Fibroblast of villous mesenchyme (primary cell): ENCODE measurements at places on chromosomes 4 and X. TPM values are rescaled to one million over a fixed set of nuclear protein-coding genes. Genes with fewer than 3 reads are reported as not detected.

GRCh38 chr4:28369499-28369898 lies 1508.9 kb downstream of the STIM2 start:
- no peak for DNase-seq

DNA sequence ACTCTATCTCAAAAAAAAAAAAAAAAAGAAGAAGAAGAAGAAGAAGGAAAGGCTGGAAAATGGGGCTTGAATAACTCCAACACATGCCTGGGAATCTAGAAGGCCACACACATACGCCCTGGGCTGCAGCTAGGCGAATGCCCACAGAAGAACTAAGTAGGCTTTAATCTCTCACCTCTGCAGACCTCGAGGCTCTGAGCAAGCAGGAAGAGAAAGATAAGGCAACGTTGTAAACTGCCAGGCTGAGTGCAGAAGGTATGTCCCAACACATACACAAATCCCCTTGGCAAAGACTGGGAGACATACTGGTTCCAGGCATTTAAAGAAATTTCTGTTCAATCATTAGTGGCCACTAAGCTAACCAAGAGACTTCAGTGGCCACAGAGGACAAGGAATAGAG lies 18.4 kb downstream of the SLC38A5 start:
- DNase-seq: no peak

DNA sequence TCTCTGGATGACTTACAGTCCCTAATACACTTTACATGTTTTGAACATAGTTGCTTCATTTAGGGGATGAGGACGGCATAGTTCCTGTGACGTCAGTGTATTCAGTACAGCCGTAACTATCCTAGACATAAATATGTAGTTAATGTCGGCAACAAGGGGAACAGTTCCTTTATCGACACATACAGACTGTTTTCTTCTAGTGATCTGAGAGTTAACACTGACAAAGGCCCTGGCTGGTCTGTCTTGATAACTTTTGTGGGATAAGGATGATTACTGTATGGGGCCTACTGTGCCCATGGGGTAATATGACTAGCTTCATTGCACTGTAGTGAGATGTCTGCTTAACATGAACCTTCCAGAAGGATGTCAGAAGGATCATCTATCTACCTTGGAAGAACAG lies 131.2 kb downstream of the ZNF518B start:
- no peak for DNase-seq

GRCh38 chr4:15598644-15599043 lies 56.5 kb downstream of the FBXL5 start:
- DNase-seq: peak; percentile 84

- DNase-seq: no peak
These were observed 50.7 kb upstream of the SPRY1 start for GRCh38 chr4:123345935-123346300.

DNA sequence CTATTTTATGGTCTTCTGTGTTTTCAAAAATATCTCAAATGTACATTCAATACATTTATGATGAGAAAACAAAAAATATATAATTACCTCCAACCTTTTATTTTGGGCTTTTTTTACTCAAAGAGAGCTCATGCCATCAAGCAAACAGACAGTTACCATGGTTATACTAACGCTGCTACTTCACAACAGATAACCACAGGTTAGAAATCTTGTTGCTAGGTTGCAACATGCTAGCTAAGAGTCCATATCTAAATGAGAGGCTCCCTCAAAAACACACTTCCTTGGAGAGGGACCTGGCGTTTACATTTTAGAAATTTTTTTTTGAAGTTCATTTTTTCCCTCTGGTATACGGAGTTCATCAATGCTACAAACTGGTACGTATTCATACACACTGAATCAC lies 44.3 kb downstream of the TBC1D9 start:
- DNase-seq: no peak

DNA sequence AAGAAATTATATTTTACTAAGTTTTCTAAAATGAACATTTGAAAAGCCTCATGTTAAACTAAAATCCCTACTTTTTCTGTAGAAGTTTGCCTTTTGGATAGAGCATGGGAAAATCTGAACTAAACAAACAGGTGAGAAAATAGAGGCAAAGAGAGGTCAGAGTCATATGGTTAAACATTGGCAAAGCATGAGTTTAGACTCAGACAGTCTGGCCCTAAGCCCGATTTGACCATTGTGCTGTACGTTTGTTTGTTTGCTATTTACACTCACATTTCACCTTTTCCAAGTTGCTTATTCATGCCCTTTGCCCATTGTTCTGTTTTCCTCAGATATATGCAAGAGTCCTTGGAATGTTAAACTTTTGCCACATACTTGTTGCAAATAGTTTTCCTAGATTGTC lies 85.4 kb downstream of the TIGD2 start:
- DNase-seq: no peak

- peak; percentile 73 for DNase-seq
These were observed 94.8 kb upstream of the DCLK2 start for GRCh38 chr4:149983401-149983800.

- DNase-seq: no peak
These were observed 120.8 kb downstream of the ADAMTS3 start for GRCh38 chr4:72448231-72448630.

GRCh38 chrX:68829582-68830418 lies 979 bp downstream of the EFNB1 start:
- DNase-seq: peak; percentile 53

- no peak for DNase-seq
These were observed 14.2 kb downstream of the CLNK start for GRCh38 chr4:10670321-10670720.

- no peak for DNase-seq
These were observed 110.7 kb downstream of the PSAPL1 start for GRCh38 chr4:7323872-7324650.

GRCh38 chr4:65943076-65943475 lies 272.8 kb upstream of the EPHA5 start:
- DNase-seq: peak; percentile 1

- no peak for DNase-seq
These were observed 414.9 kb upstream of the PITX2 start for GRCh38 chr4:111037591-111038360.

GRCh38 chr4:139631791-139632190 lies 33.8 kb upstream of the MGST2 start:
- no peak for DNase-seq

DNA sequence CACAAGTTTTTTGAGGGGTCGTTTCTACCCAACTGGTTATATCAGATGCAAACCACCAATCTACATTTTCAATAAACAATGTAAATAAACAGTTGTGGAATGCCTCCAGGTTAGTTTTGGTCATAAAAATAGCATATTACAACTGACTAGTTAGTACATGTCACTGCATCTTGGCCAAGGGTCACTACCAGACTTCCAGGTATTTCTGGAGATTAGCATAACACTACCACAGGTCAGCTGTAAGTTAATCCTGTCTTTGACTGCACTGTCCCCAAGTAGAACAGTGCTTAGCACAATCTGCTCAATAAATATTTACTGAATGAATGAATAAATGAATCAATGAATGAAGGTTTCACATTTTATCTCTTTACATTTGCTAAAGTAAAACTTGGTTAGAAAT lies 64.4 kb downstream of the TBC1D19 start:
- no peak for DNase-seq

GRCh38 chr4:75065909-75066308 lies 133.0 kb downstream of the PARM1 start:
- DNase-seq: no peak

DNA sequence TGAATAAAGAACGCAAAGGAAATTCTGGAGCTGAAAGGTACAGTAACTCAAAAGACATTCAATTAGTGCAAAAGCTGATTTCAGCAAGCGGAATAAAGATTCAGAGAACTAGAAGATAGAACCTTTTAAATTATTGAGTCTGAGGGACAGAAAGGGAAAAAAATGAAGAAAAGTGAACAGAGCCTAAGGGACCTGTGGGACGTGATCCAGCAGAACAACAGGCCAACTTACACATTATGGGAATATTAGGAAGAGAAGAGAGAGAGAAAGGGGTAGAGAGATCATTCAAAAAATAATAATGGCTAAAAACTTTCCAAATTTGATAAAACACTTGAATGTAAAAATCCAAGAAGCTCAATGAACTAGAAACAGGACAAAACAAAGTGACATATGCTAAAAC lies 17.5 kb upstream of the GPRASP2 start:
- DNase-seq: no peak

DNA sequence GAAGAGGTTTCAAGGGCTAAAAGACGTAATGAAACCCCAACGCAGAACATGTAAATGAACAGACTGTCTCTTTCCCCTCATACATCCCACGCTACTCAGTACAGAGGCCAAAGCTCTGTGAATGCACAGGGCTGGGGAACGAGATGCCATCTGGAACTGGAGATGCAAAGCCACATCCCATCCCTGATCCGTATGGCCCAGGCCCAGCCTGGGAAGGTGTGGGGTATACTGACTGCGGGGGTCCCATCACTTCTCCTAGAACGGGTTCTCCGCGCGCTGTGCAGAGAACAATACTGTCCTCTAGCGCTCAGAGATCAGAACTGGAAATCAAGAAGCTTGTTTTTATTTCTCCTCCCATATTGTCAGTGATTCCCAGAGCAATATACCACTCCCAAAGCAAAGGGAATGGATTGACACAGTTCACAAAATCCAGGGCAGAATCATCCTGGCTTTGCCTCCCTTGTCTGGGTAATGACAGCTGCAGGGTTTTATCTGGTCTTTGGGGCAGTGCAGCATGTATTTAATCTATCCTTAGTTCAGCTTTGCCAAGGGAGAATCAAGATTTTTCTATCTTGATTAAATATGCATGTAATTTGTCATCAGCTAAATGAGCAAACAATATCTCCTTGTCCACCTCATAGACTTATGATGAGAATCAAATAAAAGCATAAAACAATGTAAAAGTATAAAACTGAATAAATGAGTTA lies 47.3 kb upstream of the TLR3 start:
- peak; percentile 36 for DNase-seq

DNA sequence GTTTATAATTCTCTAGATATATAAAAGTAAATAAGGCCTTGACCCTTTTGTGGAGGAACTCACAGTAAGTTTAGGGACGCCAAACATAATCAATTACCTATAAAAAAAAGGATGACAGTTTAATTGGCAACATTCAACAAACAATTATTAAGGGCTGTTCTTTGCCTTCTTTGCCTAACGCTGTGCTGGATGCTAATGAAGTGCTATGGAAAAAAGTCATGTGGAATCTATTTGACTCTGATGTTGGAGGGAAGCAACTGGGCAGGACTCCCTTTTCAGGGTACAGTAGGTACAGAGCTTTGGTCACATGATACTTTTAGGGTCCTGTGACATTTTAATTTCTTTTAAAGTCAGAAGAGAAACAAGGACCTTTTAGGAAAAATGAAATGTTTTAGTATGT lies 91.1 kb downstream of the PCDH7 start:
- DNase-seq: no peak

DNA sequence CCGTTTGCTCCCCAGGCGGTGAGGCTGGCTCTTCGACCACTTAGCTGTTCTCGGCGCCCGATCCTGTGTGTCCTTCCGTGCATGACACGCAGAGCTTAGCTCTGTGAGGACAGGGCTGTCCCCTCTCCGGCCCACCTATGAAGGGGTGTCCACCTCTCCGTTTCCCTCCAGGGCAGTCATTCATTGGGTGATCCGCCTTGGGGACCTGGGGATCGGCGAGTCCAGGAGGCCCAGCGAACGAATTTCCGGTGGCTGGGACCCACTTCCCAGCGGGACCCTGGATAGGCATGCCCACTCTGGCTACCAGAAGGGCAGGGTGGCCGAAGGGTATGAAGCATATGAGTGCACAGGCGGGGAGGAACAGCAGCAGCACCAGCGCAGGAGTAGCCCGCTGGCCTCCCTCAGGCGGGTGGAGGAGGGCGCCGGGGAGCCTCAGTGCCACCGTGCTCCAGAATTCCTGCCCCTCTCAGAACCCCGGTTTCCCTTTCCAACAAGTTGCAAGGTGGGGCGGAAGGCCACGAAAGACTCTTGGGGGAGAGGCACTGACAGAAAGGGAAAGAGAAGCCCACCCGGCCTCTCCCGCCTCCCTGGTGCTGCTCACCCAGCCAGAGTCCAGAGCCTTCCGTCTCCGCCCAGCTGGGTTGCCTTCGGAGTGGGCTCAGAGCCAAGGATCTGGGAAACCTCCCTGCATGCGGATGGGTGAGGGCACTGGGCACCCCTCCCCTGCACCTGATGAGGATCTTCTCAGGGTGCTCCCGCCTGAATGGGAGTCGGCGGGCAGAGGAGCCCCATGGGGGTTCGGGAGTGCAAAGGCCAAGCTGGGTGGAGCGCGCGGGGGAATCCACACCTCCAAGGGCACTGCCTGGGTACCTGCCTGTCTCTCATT lies 8.6 kb downstream of the HMX1 start:
- no peak for DNase-seq

The BMP3 gene
- total RNA-seq: under 0.01 TPM in 1 of 2 replicates, not detected in the other

The KLHL4 gene
- 0.86 and 0.97 TPM in 2 replicates for total RNA-seq

The PLS3 gene
- total RNA-seq: 271 and 323 TPM in 2 replicates

The GABRB1 gene
- 0.32 TPM in 1 of 2 replicates, not detected in the other for total RNA-seq

The HERC5 gene
- 0.64 and 0.86 TPM in 2 replicates for total RNA-seq

The AMOT gene
- total RNA-seq: 6.1 and 15.1 TPM in 2 replicates

The APLN gene
- under 0.01 TPM in 2 replicates for total RNA-seq

The RIPPLY1 gene
- not detected in 2 replicates for total RNA-seq

The NXF3 gene
- not detected in 2 replicates for total RNA-seq

The GAGE12H gene
- total RNA-seq: not detected in 2 replicates

The HS6ST2 gene
- total RNA-seq: not detected in 2 replicates

The INPP4B gene
- 51.9 and 64.3 TPM in 2 replicates for total RNA-seq

The OGT gene
- 124 and 159 TPM in 2 replicates for total RNA-seq

The GLOD5 gene
- not detected in 2 replicates for total RNA-seq

The PDGFC gene
- total RNA-seq: 145 and 184 TPM in 2 replicates
